ENCODE measurements at places on chromosomes 11 and 22.
A peak's percentile ranks its signal among the peaks of the same experiment; 100 is the strongest.

DNA sequence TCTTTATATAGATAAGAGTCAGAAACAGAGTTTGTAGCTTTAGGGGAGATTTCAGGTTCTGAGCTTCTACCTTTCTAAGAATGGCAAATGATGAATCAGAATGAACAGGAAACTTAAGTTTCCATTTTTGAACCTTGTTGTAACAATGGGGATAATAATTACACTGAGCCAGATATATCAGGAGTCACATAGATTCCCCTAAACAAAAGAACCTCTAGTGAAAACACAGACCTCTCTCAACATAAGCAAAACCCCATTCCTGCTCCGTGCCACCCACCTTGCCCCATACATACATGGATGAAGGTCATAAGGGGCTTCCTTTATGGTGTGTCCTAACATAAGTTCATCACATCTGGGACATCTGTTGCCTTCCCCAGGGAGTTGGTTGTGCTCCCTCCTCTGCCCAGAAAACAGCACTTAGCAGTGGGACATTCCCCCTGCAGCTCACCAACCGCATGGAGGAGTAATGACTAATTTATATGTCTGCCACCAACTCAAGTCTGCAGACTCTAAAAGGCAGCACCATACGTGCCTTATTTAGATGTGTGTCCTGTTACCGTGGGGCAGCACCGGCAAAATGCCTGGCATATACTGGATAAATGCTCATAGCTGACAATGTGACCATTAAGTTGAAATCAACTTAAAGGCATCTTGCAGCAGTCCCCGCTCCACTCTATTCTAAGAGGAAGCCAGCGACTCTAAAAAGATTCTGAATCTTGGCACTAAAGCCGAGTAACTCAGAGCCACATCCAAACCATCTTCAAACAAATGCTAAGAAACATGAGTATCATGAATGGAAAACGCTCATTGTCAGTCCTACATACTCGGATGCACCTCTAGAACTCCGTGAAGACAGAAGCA lies 8.0 kb downstream of the JAML start:
- DNase-seq: no peak

DNA sequence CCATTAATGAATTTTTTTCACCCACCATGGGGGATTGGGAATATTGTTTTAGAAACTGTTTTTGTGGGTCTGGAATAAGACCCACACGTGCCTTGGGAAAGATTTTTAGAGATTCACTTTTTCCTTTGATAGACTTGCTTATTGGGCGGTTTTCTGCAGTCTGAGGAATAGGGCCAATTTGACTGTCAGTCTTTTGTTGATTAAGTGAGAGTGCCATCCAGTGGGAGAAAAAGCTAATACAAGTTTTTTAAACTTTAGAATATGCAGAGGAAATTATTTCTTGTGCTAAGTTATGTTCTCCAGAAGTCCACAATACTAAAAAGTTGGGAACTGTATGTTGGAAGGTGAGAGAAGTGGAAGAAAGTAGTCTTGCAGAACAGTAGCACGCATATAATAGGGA lies 56.1 kb downstream of the PRMT3 start:
- DNase-seq: no peak

- no peak for DNase-seq
These were observed 114.7 kb downstream of the BUD13 start for GRCh38 chr11:116657842-116658825.

DNA sequence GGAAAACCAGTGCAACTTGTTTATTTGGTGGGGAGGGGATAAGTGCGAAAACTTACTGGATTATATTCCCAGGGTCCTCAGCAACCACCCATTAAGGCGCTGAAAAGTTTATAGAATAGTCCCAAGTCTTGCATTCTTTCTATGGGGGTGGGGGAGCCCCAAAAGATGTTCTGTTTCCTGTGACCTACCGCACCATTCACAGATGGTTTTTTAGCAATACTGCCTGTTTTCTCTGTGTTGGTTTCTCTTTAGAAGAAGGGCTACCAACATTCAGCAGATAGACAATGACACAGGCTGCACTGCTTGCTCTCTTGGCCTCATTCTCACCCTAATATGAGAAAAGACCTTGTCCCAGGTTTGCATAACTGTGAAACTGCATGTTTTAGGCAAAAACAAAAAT lies 86.5 kb downstream of the FAM76B start:
- no peak for DNase-seq

DNA sequence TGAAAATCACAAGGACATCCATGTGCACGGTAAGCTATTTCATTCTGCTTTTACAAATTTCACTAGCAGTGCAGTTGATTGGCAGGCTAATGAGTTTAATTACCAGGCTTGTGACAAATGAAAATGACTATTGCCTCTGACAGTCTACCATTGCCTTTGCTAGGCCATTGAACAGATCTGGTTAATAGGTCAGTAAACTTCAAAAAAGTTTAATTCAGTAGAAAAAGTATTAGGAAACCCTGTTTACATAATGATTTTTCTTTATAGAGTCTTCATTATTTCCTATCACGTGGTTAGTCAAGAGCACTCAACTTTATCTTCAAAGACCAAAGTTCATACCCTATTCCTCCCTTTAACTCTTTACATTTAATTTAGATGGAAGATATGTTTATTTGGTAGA lies 77.0 kb downstream of the PRMT3 start:
- no peak for DNase-seq

DNA sequence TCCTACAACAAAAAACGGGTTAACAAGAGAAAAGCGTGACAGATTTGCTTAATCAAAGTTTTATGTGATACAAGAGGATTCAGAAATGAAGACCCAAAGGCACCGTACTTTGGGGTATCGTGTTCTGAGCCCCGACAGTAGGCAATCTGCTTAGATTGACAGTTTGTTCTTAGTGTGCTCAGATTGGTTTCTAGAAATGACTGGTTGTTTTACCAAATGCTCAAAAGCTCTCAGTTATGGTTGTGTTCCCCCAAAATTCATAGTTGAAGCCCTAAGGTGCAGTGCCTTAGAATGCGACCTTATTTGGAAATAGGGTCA lies 102.7 kb downstream of the RASSF10 start:
- DNase-seq: no peak

- DNase-seq: no peak
These were observed 15.9 kb downstream of the KLHL22 start for GRCh38 chr22:20479612-20480196.

- DNase-seq: no peak
These were observed 105.2 kb downstream of the ABTB2 start for GRCh38 chr11:34252651-34253050.

GRCh38 chr22:37925330-37925729 lies 19.2 kb downstream of the MICALL1 start:
- DNase-seq: no peak

- DNase-seq: no peak
These were observed 1.9 kb upstream of the TSKU start for GRCh38 chr11:76781046-76781801.

DNA sequence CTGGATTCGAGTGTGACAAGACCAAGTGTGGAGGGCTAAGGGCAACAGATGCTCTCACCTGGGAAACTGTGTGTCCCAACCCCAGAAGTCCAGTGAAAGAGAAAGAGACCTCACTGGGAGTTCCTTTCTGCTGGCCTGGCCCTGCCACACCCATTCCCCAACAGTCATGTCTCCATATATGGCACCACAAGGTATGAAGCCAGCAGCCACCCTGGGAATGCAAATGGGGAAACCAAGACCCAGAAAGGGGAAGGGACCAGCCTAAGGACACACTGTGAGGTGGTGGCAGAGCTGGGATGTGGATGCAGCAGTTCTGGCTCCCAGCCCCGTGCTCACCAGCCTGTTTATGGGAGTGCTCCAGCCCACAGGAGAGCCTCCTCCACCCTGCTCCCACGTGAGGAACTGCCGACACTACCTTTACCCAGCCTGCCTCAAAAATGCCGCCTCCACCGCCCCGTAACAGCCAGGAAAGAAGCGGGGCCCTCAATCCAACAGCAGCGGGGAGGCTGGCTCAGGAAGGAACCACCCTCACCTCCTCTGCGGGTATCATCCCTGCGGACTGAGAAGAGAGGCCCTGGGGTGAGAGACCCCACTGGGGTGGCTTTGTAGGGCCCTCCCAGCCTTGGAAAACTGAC lies 12.6 kb downstream of the LMO1 start:
- no peak for DNase-seq

- DNase-seq: no peak
These were observed 60.6 kb upstream of the CD44 start for GRCh38 chr11:35078470-35078735.

DNA sequence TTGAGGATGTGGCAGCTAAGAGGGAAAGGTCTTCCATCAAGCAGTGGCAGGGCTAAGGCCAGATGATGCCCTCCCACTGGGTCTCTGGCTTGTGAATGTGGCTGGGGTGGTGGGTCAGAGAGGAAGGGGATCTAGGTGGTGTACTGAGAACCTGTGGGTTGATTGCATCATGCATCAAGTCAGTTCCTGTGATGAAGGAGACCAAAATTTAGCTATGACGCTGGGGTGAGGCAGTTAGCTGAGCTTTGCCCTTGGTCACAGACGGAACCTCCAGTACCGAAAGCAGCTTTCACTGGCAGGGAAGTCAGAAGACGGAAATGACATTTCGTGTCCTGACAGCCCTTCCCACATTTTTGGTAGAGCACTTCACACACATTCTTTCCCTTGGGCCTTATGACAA lies 20.7 kb downstream of the ATG16L2 start:
- no peak for DNase-seq

- peak; percentile 55 for DNase-seq
These were observed 22.0 kb downstream of the TBRG1 start for GRCh38 chr11:124644426-124645280.

DNA sequence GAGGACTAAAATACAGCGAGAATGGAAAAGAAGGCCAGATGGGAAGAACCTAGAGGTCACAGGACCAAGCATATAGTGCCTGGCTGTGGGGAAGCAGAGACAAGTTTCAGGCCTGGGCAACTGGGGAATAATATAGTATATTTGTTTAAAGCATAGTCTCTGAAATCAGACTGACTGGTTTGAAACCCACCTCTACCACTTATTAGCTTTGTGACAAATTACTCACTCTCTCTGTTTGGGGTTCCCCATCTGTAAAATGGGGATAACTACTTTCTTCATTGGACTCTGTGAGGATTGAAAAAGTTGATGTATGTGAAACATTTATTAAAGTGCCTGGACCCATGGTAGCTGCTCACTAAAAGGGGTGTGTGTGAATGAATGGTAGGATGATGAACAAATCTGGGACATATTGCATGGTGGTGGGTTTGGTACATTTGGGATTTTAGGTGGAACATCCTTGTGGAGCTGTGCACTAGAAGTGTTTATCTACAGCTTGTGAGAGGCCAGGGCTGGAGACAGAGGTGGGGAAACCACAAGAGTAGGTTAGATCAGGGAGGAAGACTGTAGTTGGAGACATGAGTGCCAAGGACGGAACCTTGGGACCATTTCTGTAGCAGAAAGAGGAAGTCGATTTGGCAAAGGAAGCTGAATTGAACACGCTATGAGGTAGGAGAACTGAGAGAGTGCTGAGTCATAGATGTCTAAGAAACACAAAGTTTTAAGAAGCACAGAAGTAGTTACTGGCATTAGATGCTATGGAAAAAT lies 52.6 kb downstream of the SWAP70 start:
- no peak for DNase-seq

GRCh38 chr11:96037405-96037949 lies 113.6 kb upstream of the MTMR2 start:
- peak; percentile 56 for DNase-seq

DNA sequence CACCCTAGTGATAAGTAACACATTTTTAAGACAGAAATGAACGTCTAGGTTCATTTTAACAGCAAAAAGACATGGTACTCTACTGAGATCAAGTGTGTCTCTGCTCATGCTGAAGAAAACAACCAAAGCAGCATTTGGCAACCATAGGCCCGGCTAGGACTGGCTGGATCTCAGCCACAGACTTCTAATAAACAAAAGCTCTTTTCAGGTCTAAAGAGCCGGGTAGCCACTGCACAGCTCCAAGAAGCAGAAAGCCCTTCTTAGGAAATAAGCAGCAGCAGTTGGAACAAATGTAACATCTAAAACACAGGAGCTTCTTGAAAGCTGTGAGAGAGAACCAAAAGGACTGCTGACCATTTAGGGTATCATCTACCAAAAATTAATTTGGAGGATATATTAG lies 37.6 kb downstream of the PITPNB start:
- DNase-seq: no peak

All from DMS 273 treated with DMSO at 0.1 percent for 48 hours (cell line).